Adipocyte (in vitro differentiated cells): ENCODE measurements at places on chromosomes 3 and 15.
A peak's percentile ranks its signal among the peaks of the same experiment; 100 is the strongest.

DNA sequence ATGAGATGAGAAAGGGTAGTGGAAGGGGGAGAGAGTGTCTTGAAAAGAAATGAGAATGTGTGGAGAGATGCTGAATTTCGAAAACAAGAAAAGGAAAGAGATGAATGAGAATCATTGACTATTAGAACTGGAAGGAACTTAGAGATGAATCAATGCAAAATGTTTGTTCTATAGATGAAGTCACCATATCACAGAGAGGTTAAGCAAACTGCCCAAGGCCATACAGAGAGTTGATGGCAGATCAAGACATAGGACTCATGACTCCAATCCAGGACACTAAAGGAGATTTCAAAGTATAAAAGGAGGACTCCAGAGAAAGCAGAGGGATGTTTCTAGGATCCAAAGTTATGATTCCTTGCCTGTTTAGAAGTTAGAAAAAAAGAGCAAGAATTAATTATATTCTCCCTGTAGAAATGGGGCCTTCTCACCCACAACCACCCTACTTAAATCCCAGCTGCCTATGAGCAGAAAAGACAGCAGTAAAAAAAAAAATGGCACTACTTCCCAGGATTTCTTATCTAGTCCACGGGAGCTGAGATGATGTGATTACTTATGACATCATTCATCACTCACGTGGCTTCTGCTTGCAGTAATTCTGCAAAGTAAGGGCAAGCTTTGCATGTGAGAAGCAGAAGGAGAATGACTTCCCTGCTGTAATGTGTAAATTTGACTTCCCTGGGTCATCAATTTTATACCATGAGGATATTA lies 210.8 kb upstream of the MRPL3 start:
- DNase-seq: no peak

- no peak for DNase-seq
Measured at GRCh38 chr3:14304101-14305045, 98.0 kb upstream of the SLC6A6 start.

- peak; percentile 51 for DNase-seq
Measured at GRCh38 chr15:66840615-66841390, 138.8 kb downstream of the SMAD6 start.

GRCh38 chr3:27141668-27142067 lies 227.5 kb downstream of the NEK10 start:
- DNase-seq: no peak

DNA sequence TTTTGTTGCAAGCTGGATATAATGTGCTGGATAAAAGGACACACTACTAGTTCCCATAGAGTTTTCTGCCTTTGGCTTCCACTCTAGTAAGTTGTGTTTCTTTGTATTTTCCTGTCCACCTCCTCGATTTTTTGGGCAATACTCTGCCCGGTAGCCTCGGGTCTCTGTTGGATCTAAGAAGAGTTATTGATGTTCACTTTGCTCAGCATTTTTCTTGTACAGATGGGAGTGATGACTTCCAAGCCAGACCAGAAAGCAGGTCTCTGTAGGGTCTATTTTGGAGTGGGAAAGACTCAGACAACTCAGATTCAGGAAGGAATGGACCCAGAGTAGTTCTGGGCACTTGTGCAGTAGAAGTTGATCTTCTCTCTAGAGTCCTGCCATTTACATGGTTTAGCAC lies 36.0 kb upstream of the PRTG start:
- DNase-seq: no peak

DNA sequence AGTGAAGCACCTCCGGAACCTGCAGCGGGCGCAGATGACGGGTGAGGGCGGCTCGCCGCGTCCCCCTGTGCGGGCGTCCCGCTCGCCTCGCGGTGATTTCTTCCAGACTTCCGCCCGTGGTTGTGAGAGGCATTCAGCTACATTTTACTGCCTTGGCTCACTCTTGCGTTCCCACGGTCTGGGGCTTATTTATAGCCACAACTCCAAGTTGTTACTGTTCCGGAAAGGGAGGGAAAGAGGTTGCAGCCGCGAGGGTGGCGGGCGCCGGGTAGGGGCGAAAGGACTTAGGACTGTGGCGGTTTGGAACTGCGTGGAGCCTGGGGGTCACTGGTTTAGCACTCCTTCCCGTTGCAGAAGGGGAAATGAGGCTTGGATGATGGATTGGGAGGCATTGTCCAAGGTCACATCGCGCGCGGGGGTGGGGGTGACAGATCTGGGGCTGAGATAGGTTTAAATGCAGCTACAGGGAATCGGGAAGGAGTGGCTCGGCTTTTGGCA lies 1.1 kb downstream of the HES1 start:
- peak; percentile 75 for DNase-seq
